ENCODE measurements at places on chromosomes 11 and 22.

- no peak for ATAC-seq
Measured at GRCh38 chr11:117438371-117439000, 110.8 kb downstream of the CEP164 start.

- peak; percentile 78 for ATAC-seq
Measured at GRCh38 chr22:29040385-29041275, 21.0 kb downstream of the C22orf31 start.

DNA sequence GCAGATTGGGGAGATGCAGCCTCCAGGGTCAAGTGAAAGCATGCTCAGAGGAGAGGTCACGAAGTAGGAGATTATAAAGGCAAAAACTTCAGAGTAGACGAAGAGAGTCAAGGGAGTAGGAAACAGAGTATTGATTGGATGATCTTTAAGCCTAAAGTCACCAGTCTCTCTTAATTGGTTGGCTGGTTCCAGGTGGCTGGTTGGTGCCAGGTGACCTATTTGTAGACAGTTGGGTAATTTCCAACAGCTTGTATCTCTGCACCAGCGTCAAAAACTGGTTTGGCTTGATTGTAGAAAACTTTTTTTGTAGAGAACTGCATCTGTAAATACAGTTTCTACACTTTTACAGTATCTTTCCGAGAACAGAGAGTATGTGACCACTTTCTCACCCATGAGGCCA is 75.7 kb upstream of the CCDC90B start:
- ATAC-seq: no peak

DNA sequence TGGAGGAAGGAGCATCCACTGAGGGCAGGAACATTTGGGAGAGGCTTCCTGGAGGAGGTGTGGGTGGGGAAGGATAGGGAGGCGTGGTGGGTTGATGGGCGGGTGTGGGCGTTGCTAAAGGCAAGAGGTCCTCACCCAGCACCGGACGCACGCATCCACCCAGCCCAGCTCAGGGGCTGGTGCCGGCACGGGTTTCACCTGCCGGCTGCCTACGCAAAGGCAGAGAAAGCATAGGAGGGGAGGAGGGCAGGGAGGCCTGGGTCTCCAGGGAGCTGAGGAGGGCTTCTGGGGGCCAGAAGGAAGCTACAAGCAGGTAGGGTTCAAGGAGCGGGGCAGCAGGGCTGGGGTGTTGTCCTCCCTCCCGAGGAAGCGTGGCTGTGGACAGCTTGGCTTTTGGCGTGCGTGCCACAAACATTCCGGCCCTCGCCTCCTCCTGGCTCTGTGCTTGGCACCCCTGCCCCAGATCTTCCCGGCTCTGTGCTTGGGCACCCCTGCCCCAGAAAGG is 7.8 kb downstream of the SSH3 start:
- no peak for ATAC-seq

- no peak for ATAC-seq
Measured at GRCh38 chr11:121802542-121802941, 313.5 kb downstream of the BLID start.

GRCh38 chr11:122663056-122663740 is 7.7 kb downstream of the UBASH3B start:
- no peak for ATAC-seq

GRCh38 chr11:10886652-10887250 is 28.9 kb upstream of the ZBED5 start:
- ATAC-seq: no peak

DNA sequence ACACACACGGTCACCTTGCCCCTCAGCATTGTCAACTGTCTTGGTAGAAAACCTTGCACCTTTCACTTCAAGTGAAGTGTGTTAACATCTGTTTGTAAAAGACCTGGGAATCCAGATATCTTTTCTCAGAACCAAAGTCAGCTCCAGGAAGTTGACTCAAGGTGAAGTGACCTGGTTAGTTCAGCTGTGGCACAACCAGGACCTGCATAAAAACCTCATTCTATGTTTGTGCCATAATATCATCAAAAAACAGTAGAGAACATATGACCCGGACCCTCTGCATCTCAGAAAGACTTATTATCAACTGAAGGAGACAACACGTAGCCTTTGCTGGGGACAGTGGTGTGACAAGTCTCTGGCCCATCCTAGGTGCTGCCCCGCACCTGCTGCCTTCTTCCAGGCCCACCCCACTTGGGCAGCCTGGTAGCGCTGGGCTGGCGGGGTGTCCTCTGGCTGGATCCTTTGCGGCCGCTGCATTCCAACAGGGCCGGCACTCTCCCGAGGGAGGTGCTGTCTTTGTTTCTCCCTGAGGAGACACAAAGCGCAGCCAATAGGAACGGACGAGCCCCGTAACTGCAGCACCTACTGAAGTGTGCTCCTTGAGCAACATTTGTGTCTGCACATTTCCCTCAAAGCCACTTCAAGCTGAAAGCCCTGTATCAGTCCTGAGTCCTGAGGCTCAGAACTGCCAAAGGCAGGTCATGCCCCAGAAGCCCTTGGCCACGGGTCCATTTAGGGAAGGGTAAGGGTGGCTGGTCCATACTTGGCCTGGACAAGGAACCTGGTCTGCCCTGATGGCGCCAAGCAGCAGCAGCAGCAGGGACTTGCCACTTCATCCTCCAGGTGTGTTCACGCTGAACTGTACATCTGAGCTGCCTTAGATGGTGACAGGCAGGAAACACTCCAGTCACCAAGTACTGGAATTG is 25.2 kb downstream of the LRRC74B start:
- ATAC-seq: no peak

DNA sequence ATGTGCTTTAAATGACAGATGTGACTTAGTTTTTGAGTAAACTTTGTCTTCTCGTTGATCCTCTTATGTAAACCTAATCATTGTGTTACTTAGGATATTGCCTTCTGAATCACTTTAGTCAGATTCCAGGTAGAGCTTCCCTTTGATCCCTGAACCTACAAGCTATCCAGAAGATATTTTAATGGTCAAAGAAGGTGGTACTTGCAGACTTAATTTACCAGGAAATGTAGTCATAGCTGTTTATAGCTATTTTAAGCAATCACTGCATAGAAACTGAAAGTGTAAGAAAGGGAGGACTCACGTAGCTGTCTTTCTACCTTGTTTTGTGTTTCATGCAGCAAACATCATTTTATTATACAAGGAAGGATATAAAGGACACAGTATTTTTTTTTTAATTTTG is 189.5 kb downstream of the DDX10 start:
- no peak for ATAC-seq

GRCh38 chr11:11977206-11977938 is 31.1 kb downstream of the DKK3 start:
- peak; percentile 62 for ATAC-seq

GRCh38 chr22:32932176-32932575 is 126.0 kb downstream of the SYN3 start:
- ATAC-seq: no peak

DNA sequence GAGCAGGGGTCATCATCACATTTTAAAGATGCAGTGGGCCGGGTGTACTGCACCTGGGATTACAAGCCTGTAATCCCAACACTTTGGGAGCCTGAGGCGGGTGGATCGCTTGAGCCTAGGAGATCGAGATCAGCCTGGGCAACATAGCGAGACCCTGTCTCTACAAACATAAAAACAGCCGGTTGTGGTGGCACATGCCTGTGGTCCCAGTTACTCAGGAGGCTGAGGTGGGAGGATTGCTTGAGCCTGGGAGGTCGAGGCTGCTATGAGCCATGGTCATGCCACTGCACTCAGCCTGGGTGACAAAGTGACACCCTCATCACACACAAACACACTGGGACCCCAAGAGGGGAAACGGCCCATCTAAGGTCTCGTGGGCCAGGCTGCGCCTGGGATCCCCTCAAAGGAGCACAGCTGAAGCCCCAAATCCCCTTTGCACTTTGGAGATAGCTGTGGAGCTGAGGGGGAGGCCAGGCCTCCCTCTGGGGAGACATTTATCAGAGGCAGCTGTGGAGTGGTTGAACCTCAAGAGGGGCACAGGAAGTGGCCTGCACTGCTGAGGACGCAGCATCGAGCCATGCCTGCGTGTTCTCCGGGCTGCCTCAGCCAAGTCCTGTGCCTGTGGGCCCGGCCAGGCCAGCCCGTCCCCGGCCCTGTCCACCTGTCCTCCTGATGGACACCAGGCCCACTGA is 27.5 kb downstream of the OSBPL5 start:
- ATAC-seq: no peak

DNA sequence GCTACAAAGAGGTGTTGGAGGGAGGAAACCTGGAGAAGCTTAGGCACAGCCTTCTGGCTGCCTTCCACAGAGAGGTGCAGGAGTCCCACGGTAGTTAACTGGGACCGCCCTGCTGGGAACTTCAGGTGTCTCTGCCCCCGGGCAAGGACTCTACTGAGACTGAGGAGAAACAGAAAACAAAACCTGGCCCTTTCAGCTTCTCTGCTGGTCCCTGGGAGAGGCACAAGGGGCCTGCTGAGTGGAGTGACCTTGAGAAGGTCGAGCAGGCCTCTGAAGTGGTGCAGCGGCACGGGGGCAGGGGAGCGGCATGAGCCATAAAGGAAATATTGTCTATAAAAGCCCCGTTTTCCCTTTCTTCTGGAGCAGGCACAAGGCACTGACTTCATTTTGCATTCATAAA is 38.9 kb downstream of the NTM start:
- no peak for ATAC-seq

DNA sequence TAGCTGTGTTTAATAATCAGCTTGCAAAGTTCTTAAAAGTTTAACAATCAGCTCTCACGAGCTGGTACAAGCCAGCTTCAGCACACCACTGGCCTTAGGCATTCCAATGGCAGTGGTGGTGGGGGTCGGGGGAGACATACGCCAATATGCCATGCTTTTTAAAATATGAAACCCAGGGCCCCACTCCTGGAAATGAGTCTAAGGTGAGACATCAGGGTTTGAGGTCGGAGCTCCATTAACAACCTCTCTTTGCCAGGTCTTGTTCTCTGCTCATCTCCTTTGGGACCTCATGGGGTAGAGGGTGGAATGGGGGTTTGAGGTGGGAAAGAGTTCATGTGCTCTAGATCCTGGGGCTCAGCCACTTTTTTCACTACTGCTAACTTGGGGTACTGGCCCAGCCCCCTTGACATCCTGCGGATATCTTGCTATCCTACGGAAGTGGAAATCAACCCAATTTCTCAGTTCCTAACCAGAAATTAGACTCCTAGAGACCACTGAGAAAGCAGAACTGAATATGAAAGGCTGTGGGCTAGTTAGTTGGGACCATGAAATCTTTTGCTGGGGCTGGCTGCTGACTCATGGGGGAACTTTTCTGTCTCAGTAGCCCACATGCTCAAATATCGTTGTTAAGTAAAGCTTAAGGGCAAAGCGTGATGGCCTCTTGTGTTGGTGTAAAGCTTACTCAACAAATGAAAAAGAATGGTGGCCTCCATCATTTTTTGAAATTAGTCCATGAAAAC is 90.1 kb downstream of the PDHX start:
- no peak for ATAC-seq

- ATAC-seq: no peak
Measured at GRCh38 chr11:47593934-47594855, at the start of gene C1QTNF4. Gene C1QTNF4 (minus strand): TSS chr11:47594411. CDS start chr11:47590810, 3,601 bp downstream.

DNA sequence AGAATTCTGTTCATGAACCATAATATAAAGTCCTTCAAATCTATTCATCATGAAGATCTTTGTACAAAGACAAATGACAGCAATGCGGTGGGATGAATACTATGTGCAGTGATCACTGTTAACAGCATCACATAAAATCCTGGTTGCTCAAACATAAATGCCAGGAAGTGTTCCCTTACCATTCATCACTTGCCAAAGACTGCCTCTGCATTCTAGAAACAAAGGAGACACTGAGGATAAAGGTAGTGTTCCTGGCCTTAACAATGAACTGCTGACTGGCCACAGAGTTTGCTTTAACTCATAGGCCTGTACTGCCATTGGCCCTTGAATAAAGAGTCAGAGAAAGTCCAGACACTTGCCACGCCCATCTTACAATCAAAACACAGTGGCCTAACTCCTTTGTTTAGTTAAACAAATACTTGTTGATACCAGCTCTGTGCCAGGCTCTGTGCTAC is 29.5 kb downstream of the C2CD3 start:
- ATAC-seq: no peak

DNA sequence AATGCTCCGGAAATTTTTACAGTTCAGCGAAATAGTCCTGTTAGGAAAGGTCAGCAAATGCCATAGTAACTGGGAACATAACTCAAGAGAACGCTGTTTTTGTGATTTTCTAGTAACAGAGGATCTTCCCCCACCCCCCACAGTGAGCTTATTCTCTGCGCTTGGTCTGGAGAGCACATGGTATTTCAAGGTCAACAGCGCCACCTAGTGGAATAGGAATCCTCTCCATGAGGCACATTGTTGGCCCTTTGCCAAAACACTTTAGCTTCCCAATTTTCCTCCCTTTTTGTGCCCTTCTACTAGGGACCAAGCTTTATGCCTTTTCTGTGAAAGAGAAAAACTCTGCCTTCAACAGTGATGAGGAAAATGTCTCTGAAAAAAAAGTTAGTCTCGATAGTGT is 13.2 kb upstream of the OR4C12 start:
- ATAC-seq: no peak

GRCh38 chr11:102685754-102686153 is 19.8 kb downstream of the MMP27 start:
- no peak for ATAC-seq

DNA sequence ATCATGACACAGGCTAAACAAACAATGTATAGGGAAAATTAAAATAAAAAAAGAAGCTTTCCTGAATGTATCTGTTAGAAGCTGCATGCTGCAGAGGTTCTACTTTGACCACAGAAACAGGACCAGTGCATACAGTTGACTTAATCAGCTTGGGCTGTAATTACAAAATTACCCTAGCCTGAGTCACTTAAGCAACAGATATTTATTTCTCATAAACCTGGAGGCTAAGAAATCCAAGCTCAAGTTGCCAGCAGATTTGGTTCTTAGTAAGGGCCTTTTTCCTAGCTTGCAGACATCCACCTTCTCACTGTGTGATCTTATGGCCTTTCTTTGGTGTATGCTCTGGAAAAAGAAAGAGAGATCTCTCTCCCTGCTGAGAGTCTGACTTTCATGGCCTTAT is 946.5 kb upstream of the RAG2 start:
- no peak for ATAC-seq

GRCh38 chr11:33636104-33636503 is 64.5 kb downstream of the C11orf91 start:
- no peak for ATAC-seq

GRCh38 chr22:17258015-17258787 is 39.0 kb upstream of the ADA2 start:
- ATAC-seq: peak; percentile 50

- ATAC-seq: no peak
Measured at GRCh38 chr22:43854786-43855271, 7.5 kb downstream of the SULT4A1 start.

GRCh38 chr11:77593883-77594282 is 4.1 kb downstream of the AQP11 start:
- no peak for ATAC-seq
